CD4-positive, alpha-beta T cell treated with Interleukin-1 beta for 1 hour (primary cell): ENCODE measurements at places on chromosomes 3 and 15.

DNA sequence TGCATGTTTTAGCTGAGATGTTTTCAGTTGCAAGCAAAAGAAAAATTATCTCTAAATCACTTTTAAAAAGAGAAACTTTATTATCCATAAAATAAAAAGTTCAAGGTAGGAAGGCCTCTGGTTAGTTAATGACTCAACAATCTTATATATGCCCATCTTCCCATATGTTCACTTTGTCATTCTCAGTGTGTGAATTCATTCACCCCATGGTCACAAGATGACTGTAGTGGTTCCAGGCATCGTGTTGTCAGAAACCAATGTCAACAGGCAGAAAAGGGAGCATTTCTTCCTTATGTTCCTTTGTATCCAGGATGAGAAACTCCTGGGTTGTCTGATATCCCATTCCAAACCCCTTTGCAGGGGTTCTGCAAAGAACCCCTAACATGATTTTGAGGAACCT lies 119.9 kb upstream of the RAP2B start:
- no peak for DNase-seq

DNA sequence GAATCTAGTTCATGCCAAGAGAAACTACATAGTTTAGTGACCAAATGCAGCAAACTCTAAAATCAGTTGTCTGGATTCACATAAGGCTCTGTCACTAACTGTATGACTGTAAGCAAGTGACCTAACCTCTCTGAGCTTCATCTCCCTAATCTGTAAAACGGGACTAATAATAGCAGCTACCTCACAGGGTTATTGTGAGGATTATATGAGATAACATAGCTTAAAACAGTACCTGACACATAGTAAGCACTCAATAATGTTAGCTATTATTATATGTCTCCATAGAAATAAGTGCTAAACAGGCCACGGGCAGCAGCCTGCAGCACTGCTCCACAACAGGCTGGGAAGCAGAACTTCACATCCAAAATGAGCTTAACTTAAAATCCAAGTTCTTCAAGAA lies 30.2 kb downstream of the NPTN start:
- DNase-seq, result no peak

DNA sequence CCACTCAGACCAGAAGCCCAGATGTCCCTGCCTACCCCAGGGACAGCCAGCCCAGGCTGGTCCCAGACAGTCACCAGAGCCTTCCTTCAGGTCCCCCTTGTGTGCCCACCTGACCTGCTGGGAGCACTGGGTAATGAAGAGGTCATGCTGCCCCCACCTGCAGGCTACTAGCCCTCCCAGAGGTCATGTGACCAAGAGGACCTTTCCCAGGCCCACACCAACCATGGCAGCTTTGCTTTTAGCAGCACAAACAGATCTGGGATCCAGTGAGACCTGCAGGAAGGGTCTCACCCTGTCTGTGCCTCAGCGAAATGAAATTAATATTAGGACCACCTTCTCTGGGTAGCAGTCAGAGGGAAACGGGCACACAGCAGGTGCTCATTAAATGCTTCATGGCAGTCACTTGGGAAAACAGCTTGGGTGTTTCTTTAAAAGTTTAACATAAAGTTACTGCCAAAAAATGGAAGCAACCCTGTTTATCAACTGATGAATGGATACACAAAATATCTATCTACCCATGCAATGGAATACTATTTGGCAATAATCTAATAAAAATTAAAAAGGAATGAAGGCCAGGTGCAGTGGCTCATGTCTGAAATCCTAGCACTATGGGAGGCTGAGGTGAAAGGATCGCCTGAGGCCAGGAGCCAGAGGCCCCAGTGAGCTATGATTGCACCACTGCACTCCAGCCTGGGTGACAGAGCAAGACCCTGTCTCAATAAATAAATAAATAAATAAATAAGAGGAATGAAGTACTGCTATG lies 43.7 kb downstream of the DNAJB8 start:
- no peak for DNase-seq

DNA sequence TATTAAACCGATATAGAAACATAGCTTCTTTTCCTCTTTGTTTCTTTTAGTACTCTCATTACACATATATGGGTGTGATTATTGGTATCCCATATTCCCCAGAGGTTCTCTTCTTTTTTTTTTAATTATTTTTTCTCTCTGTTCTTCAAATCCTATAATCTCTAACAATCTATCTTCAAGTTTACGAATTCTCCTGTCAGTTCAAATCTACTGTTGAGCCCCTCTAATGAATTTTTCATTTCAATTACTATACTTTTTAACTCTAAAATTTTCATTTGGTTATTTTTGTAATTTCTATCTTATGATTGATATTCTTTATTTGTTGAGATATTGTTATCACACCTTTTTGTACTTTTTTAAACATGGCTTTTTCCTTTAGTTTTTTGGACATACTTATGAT lies 64.1 kb downstream of the RSL24D1 start:
- no peak for DNase-seq

- no peak for DNase-seq
Observed at GRCh38 chr3:76063019-76063418, 277.7 kb upstream of the ZNF717 start.

GRCh38 chr15:56732886-56733135 lies 498 bp downstream of the ZNF280D start:
- DNase-seq, result no peak

DNA sequence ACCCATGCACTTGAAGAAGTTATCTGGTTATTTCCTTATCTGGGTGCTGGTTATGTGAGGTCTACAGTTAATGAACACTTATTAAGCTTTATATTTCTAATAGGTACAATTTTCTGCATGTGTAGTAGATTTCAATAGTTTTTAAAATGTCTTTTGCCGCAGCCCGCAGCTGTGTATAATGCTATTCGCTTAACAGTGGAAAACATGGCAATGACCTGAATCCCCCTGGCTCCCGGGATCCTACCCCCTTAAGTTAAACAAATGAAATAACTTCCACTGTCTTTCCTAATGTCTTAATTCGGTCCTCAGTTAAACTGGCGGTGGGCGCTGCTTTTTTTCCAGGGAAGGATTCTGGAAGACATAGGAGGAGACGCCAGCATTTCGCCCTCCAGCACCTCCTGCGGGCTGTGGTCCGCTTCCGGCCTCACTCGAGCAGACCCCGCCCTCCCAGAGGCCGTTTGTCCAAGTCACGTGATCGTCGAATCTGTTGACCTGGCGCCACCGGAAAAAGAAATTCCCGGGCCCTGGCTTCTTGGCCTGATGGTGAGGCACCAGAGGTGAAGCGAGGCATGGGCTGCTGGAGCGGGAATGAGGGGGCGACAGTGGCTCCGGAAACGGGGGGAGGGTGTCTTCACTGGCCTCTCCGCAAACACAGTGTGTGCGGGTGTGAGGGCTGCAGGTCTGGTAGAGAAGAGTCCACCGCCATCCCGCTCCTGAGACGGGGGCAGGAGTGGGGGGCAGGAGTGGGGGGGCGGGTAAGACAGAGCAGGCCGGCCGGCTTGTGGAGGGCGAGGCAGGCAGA lies 45.6 kb upstream of the CSPG4 start:
- DNase-seq, result peak; percentile 52

- no peak for DNase-seq
Observed at GRCh38 chr3:145448436-145448835, 712.5 kb downstream of the PLOD2 start.

DNA sequence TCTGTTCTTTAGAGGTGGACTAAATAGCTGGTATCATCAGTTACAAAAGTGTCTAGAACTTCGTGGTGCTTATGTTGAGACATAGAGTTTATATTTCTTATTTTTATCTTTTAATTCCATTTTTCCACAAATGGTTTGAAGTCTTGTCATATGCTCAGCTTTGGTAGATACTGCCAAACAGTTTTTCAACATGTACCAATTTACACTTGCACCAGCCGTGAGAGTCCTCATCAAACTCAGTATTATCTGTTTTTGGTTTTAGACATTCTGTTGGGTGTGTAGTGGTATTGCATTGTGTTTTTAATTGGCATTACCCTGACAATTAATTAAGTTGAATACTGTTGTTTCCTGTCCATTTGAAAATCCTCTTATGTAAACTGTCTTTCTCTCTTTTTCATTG lies 16.7 kb downstream of the ISLR2 start:
- no peak for DNase-seq

- DNase-seq, result no peak
Observed at GRCh38 chr15:48603123-48603500, 42.4 kb downstream of the FBN1 start.

- peak; percentile 15 for DNase-seq
Observed at GRCh38 chr15:70451821-70452653, 311.3 kb downstream of the UACA start.

GRCh38 chr3:59303452-59303851 lies 253.6 kb upstream of the CFAP20DC start:
- DNase-seq, result no peak

DNA sequence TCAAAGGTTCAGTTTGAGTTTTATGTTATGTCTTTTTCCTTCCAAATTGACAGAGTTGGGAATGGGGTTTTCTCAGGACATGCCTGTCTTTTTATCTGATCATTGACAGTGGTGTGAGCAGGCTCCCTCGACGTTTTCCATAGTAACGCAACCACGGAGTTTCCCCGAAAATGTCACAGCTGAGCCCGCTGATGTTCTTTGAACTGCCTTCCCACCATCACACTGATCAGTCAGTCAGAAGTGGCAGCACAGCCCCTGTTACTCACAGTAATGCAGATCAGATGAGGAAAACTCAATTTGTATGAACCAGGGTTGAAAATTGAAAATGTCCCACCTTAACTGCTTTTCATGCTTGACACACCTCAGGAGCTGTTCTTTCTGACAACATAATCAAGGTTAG lies 210.4 kb downstream of the NECTIN3 start:
- no peak for DNase-seq

- no peak for DNase-seq
Observed at GRCh38 chr3:41845826-41846225, 116.1 kb downstream of the ULK4 start.

GRCh38 chr3:15657016-15657415 lies 55.5 kb downstream of the BTD start:
- DNase-seq, result no peak

GRCh38 chr3:195802261-195802701 lies 9.4 kb downstream of the MUC4 start:
- peak; percentile 41 for DNase-seq

DNA sequence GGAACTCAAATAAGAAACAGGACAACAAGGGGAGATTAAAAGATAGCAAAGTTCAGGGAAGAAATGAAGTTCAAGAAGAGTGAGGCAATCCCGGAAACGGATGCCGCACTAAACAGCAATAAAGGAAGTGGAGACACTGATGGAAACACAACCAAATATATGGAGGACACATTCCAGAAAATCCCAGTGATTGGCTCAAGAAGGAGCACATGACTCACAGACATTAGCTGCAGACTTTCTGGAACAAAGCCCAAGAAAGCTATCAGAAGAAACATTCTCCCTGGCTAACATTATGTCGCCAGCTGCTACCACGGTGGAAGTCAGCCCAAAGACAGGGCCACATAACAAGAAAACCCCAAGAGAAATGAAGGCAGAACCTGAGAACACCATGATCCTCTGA lies 18.1 kb upstream of the VGLL4 start:
- no peak for DNase-seq

GRCh38 chr3:156615592-156616173 lies 58.7 kb upstream of the TIPARP start:
- DNase-seq, result no peak

GRCh38 chr3:171556148-171556547 lies 95.9 kb upstream of the TNIK start:
- DNase-seq, result no peak

DNA sequence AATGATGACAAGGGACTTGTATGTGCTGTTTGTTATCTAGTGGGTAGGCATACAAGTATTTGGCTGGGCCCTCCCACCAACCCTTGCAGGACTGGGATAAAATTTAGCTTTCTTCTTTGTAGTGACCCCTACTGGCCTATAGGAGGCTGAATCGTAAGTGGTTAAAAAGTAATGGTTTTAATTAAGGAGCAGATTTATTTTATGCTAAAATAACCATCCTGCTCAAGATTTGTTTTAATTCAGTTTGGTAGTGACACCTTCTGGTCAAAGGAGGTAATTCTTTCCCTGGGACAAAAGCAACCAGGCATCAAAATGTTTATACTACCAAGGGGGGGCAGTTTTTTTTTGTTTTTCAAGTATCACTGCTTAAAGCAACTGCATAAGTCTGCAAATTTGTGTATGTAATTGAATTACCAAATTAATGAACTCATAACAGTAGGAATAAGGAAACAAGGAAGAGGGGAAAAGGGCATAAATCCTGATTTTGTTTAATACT lies 70.7 kb downstream of the TOP2B start:
- DNase-seq, result peak; percentile 44

DNA sequence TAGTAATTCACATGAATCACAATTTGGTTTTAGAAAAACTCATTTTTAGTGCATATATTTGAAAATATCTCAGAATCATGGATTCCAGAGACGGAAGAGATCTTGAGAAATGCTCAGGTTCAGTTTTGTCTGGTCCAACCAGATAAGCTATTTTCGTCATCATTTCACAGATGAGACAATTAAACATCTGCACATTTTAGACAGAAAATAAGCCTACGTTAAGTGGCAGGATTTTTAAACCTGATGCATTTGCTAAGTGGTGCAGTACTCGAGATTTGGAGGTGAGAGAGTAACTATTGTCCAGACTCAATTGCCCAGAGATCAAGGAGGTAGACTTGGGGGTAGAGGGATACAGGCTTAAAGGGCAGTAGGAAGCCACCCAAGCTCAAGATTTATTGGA lies 90.5 kb downstream of the CCNL1 start:
- no peak for DNase-seq

DNA sequence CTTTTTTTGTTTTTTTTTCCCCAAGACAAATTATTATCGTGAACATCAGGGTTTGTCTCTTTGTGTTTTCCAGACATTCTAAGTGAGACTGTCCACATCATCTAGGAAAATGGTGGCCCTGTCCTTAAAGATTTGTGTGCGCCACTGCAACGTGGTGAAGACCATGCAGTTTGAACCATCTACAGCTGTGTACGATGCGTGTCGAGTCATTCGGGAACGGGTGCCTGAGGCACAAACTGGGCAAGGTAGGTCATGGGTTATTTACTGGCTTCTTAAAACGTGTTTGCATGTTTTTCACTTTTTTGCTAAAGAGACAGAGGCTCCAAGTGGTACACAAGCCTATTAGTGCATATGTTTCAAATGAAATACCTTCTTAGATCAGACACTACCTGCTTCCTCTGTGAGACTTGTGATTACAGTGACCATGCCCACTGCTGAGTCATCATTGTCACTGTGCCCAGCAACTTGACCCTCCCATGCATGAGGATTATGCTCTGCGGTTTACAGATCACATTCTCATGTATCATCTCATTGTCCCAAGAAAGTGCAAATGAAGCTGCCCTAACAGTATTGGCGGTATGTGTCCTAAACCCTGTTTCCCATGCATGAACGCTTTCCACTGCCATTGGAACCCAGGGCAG lies 395.2 kb upstream of the TPM1 start:
- peak; percentile 27 for DNase-seq

DNA sequence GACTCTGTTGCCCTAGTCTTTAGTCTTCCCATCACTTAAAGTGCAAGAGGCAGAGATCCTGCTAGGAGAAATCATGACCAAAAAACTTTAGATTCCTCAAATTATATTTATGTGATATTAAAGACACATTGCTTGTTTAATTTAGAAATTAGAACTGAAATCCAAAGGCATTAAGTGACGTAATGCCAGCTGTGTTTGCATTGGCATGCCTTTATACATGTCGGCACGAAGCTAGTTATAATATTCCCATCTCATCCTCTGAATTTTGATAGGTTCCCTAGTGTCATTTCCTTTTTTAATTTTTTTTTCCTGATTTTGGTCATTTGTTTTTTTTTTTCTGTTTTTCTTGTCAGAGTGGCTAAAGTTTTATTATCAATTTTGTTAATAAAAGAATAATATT lies 203.5 kb upstream of the ZBTB20 start:
- no peak for DNase-seq
